ENCODE measurements at places on chromosomes 16 and 17.

- DNase-seq, result no peak
Measured at GRCh38 chr17:42657824-42658588, 1.1 kb upstream of the TUBG2 start.

DNA sequence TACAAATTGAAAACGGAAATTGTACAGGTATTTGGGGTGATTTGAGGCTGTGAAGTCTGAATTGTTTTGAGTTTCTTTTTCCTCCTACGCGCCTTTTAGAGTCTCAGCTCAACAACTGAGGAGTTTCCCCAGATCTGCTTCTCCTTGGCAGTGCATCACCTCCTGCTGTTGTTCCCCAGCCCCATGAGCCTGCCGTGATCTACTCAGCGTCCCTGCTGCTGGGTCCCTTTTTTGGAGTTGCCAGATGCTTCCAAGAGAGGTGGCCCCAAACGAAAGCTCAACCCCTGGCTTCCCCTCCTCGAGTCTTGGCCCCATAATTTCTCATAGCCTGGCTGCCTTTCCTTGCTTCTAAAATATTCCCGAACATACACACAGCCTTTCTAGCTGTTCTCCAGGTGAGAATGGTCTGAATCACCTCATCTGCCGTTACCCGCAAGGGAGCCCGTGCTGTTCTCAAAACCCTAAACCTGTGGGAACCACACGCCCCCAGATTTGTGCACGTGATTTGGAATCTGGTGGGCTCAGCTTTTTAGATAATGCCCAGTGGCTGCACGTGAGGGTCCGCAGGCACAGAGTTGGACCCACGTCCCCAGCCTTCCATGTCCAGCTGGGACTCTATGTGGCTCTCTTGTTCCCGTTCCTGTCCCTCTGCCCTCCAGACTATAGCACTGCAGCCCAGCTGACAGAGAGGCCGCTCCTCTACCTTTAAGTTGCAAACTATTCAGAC, 179.1 kb upstream of the CHMP6 start:
- no peak for DNase-seq

DNA sequence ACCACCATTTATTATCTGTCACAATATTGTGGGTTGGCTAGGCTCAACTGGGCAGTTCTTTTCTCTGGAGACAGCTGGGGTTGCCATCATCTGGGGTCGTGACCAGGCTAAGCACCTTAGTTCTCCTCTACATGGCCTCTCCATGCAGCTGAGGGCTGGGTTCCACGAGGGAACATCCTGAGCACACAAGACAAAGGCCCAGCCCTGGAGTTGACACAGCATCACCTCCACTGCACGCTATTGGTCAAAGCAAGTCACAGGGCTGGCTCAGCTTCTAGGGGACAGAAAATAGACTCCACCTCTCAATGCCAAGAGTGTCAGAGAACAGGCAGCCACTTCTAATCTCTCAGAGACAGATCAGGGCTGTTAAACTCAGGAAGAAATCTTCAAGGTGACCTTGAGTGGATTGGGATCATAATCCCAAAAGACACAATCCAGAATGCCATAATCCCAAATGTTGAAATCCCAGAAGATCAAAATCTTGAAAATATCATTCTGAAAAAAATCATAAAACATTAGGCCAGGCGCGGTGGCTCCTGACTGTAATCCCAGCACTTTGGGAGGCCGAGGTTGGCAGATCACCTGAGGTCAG, 13.0 kb upstream of the USP10 start:
- no peak for DNase-seq

DNA sequence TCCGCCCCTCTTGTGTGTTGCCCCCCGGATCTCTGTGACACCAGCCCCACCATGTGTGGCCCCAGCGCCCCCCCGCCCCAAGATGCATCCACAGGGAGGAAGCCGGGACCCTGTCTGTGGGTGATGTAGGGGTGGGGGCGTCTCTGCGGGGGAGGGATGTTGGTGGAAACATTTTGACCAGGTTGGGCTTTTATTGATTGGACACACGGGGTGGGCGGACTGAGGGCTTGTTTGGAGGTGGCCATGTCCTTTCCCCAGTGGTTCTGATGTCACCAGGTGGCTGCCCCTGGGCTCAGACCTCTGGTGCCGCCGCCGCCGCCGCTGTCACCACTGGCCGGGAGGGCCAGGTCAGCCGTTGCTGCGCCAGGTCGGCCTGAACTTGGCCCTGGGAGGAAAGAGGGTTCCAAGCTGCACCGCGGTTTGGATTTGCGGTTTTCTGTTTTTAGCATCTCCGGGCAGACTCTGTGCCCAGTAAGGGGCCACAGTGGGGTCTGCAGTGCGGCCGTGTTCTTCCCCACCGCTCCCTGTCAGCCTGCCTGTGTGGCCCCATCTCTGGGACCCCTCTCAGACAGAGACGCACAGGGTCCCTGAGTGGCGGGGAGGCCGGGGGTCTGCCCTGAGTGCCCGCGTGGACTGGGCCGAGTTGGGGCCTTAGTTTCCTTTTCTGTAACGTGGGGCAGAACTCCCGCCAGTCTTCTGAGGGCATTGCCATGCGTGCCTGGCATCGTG, 19.8 kb downstream of the GSE1 start:
- DNase-seq, result no peak

GRCh38 chr17:83189044-83190003, 109.9 kb downstream of the METRNL start:
- DNase-seq, result peak; percentile 1

DNA sequence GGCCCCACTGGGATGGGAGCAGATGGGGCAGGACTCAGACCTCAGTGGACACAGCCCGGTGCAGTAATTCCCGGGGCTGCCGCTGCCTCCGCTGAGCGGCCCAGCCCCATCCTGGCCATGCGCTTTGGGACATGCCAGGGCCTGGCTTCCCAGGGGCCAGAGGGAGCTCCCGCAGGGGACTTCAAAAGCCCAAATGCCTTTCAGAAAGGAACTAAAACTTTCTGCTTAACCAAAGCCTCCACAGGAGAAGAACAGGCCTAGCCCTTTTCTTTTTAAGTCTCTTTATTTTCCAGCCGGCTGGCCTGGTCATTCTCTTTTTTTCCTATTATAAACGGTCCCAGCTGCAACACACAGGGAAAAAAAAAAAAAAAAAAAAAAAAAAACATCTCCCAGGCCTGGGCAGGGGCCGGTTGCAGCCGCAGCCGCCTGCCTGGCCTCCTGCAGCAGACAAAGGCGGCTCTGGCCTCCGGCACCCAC, 10.7 kb upstream of the ZNF423 start:
- DNase-seq, result no peak

DNA sequence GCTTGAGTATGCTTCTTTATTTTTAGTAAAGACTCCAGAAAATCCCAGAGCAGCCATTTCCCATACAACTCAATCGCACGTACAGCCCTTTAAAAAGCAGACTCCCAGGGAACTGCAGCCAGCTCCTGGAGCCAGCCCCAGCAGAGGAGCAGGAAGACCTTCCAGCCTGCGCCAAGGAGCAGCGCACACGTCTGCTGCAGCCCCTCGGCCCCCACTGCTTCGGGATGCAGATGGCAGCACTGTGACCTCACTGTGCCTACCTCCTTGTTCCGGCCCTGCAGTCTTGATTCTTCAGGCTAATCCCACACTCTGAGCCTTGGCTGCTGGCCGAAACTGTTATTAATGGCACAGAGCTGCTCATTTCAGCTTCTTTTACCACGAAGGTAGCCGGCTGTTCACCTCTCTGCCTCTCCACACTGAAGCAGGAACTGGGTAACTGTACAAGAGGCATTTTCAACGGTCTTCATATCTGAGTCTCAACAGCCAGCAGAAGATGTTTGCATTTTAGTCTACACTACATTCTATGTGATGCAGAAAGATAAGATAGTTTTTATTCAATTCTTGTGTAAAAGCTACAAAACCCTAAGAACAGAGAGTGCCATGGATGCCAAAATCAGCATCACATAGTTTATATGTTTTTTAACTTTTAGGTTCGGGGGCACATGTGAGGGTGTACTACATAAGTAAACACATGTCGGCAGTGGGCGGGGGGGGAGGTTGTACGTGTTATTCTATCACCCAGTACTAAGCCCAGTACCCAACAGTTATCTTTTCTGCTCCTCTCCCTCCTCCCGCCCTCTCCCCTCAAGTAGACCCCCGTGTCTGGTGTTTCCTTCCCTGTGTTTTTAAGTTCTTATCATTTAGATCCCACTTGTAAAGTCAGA, 130.9 kb downstream of the ANKRD11 start:
- DNase-seq, result no peak

- DNase-seq, result no peak
Measured at GRCh38 chr16:67146523-67147357, 4.1 kb downstream of the B3GNT9 start.

DNA sequence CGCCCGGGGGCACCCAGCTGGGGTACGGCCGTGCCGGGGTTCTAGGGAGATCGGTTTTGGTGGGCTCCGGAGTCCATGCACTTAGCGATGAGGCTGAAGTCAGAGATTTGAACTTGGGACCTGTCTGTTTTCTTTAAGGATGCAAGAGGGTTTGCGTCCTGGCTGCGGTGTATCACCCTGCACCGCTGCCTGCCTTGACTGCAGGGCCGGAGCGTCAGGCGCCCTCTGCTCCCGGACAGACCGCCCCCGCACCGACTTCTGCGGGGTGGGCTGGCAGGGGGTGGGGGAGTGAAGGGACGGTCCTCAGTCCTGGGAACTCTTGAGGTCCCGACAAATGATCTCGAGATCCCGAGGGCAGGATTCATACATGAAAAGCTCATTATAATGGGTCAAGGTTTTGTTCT, 701 bp downstream of the PDP2 start:
- no peak for DNase-seq

- peak; percentile 28 for DNase-seq
Measured at GRCh38 chr16:89574681-89575246, 794 bp upstream of the CPNE7 start.

DNA sequence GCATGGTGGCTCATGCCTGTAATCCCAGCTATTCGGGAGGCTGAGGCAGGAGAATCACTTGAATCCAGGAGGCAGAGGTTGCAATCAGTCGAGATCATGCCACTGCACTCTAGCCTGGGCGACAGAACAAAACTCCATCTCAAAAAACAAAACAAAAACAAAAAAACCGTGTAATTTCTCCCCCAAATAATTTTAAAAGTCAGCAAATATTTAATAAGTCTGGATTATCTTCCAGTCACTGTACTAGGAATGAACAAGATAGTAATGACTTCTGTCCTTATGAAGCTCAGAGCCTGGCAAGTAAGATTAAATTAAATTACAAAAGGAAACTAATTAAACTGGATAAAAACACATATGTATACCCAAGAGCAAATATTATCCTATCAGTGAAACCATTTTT, 113.5 kb downstream of the DNAH3 start:
- DNase-seq, result no peak

DNA sequence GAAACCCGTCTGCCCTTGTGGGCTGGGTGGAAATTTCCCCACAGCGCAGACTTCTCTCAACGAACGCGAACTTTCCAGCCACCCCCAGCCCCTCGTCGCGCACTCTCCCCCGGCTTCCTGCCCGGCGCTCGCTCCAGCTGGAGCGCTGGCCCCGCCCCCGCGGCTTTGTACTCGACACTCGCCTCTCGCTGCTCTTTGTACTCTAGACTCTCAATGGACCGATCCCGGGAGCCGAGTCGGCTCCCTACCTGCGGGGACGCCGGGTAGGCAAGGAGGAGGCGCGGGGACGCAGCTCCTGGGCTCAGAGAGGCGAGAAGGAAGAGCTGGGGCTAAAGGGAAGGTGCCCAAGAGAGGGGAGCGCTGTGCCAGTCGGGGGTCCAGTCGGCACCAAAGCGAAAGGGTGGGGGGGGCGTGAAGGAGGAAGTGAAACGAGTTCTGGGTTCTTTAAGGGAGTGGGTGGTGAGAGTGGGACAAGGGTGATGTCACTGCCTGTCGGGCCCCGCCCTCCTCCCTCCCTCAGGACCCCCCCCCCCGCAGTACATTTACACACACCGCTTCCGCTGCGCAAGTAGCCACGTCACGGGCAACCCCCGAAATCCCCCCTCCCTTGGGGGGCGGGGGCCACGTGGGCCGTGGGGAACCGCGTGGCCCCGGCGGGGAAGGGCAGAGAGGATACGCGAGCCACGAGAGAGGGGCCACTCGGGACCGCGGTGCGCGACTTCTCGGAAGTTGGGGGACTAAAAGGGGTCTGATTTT, 9.7 kb downstream of the KDM6B start:
- peak; percentile 92 for DNase-seq

- no peak for DNase-seq
Measured at GRCh38 chr16:10076037-10076436, 106.2 kb downstream of the GRIN2A start.

DNA sequence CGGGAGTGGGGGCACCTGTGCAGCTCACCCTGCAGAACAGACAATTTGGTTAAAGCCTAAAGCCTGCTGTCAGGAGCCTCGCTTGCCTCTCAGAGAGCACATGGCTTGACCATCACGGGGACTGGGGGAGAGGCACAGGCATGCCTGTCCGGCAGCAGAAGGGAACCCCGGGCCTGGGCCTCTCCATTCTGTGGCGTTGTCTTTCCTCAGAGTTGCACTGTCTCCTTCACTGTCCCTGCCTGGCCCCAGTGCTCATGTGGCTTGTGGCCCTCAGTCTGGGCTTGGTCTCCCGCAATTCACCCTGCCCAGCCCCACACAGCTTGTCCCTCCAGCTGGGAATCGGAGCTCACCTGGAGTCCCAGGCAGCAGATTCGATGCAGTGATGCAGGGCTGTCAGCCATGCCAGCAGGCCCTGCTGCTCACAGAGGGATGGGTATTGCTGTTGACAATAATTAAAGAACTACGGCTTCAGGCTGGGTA, 189.9 kb downstream of the SEC14L1 start:
- no peak for DNase-seq

Measured in activated CD4-positive, alpha-beta T cell treated with anti-CD3 and anti-CD28 coated beads for 1 hour (primary cell).